ENCODE measurements at places on chromosomes 6 and 20. TPM values are rescaled to one million over a fixed set of nuclear protein-coding genes. Genes with fewer than 3 reads are reported as not detected.

DNA sequence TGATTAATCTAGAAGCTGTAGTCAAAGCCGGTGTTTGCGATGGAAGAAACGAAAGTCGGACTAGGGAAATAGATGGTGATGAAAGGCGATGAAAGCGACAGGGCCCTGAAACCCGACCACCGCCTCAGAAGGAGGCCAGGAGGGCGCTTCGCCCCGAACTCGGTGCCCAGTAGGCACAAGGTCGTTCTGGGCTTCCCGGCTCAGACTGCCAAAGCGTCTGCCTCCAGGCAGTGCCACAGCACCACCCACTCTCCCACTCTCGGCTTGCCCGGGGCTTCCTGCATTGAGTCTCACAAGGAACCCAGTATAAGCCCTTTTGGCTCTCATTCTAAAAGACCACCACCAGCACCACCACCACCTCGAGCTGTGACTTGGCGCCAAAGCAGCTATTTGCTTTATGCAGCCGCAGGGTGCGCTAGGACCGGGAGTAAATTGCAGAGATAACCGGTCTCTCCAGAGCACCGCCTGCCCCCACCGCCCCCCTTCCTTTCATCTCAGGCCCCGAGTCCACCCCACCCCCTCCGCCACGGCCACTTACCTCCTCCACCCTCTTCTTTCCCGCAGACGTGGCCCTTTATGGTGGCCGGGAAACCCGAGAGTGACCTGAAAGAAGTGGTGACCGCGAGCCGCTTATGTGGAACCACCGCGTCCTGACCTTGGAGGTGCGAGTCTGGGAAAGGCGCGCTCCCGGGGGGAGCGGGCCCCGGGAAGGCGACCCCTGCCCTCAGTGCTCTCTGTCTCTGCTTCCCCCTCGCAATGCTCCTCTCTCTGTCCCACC lies 2.4 kb downstream of the TCF21 start:
- DNase-seq: peak; percentile 16

GRCh38 chr6:48048451-48049146 lies 62.4 kb downstream of the PTCHD4 start:
- DNase-seq: peak; percentile 7

DNA sequence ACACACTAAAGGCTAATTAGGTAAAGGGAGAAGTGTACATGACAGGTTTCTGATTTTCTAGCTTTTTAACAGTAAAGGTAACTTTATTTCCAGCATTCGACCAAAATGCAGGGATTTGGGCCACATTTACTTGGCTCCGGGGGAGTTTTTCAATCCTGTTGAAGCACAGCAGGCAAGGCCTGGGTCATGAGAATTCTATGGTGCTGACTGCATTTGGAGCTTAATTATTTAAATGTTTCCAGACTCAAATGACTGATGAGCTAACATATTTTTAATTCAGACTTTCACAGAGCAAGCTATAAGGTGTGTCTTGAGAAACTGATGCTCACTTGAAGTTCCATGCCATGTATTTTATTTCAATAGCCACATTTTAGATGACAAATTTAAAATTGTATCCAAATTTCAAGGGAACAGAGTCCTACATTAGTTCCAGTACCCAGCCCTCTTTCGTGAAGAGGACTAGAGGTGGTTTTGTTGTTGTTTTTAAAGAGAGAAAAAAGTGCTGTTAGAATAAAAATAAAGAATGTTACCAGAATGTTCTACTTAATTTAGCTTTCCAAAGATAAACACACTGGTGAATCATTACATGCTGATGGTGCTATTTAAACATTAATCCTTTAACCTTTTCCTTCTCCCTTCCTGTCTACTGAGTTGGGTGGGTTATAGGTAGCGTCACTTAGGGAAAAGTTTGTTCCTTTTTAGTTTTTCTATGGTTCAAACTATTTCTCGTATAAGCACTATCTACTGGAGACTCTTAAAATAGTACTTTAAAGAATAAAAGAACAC lies 82.3 kb upstream of the PHACTR2 start:
- DNase-seq: no peak

DNA sequence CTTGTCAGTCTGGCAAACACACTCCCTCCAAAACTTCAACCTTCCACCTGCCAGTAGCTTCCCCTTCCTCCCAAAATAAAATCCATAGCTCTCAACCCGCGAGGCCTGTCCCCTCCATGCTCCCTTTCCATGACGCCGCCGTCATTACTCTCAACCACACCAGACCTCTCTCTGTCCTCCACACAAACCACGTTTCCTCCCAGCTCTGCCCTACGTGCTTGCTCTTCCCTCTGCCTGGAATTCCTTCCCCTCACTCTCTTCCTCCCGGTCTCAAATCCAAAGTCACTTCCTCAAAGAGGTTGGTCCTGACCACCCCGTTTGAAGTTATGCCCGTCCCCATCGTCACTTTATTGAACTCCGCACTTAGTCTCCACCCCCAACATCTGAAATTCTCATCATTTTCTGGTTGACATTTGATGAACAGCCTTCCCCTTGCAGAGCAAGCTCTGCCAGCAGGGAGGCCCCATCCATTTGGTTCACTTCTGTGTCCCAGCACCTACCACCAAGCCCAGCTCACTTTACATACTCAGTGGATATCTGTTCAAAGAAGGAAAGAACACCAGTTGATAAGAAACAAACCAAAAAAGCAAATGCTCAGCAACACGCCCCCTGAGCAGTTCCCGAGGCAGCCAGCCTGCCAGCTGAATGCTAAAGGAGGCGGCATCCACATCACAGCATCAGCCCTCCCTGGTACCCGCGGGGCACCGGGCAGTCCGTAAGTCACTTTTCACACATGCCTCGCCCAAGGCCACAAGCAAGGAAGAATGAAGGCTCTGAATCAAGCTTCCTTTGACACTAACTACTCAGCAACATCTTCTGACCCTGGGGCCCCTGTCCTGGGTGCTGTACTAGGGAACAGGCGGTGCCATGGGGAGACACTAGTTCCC lies 125.0 kb downstream of the NFATC2 start:
- peak; percentile 70 for DNase-seq

GRCh38 chr20:55515832-55516231 lies 489.5 kb downstream of the CBLN4 start:
- DNase-seq: no peak

DNA sequence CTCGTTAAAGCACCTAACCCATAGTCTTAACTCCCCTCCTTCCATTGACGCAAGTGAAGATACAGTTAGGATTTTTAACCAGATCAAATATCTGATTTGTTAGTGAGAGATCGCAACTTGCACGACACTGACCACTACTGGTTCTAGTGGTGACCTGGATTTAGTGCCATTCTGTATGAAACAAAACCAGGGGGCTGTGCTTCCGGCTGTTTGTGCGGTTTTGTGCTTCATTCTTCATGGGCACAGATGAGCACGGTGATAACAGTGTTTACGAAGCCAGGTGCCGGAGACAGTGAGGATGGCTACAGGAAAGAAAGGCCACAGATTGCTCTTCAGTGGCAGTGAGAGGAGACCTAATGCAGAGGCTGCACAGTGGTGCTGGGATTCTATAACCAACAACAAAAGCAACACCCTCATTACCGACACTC lies 75.5 kb downstream of the NOL4L start:
- peak; percentile 24 for DNase-seq

PACSIN1 gene
- 1.2 TPM for polyA plus RNA-seq

- DNase-seq: no peak
Measured at GRCh38 chr6:36783603-36784375, 55.5 kb downstream of the CPNE5 start.

GRCh38 chr6:13495112-13495776 lies 7.8 kb upstream of the GFOD1 start:
- DNase-seq: no peak

DNA sequence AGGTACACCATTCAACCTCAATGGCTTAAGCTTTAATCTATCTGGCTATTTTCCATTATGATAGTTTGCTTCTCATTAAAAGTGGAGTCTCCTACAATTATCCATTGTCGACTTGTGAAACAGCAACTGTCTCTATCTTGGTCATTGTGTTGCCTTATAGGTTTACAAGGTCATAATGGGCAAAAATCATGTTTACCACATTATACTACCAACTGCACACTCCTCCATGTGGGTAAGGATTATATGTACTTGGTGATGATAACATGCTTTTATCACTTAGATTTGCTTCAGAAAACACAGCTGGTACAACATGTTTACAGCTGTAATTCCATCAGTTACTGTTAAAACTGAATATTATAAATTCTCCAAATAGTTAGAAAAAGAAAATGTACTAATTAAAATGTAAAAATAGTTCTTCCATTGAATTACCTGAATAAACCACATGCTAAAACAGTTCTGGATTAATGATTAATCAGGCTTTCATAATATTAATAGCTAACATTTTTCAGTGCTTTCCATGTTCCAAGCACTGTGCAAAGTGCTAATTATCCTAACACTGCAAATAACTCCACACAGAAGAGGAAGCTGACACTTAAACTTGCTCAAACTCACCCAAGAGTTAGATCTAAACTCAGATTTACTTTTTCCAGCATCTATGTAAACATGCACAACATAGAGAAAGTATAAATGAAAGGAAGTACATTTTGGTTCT lies 96.7 kb downstream of the OGFRL1 start:
- DNase-seq: no peak

GRCh38 chr6:78489874-78490273 lies 377.5 kb upstream of the IRAK1BP1 start:
- no peak for DNase-seq

DNA sequence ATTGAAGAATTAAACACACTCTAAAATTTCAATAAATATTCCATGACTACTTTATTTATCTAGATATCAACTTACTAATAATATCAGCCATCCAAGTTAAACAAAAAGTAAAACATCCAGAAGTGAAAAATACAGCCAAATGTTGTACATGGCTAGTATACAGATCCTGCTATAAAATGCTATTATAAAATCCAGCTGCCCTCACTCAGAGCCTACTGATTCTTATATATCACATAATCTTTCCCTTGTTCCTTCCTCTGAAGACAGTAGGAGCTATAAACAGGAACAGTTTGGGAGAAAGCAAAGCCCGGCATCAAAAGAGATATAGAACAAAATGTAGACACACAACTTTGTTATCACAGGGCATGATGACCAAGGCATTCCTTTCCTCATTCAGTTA lies 212.9 kb downstream of the PLCB4 start:
- no peak for DNase-seq

DNA sequence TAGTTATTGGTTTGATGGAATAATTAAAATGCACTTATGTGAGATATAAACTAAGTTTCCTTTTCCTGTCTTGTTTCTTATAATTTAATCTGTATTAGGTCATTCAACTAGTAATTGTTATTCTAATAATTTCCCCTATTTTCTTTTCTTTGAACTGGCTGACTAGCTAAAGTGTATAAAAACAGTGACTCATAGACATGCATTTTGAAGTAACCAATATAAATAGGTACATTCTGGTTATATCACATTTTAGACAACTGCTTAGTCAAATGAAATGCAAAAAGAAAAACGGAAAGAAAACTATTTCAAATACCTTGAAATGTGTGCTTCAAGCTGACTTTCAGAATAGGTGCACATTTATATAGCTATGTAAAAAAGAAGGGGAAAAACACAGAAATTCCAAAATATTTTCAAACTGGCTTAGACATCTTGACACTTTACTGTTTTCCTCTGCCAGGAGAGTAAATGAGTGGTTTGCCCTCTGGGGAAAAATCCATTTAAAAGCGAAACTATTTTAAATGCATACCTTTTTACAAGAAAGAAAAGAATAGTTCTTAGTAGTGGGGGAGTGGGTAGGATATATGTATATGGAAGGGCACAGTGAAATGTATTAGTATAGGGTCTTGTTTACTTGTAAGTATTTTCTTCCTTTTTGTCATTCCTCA lies 28.3 kb downstream of the KCNQ5 start:
- no peak for DNase-seq

DNA sequence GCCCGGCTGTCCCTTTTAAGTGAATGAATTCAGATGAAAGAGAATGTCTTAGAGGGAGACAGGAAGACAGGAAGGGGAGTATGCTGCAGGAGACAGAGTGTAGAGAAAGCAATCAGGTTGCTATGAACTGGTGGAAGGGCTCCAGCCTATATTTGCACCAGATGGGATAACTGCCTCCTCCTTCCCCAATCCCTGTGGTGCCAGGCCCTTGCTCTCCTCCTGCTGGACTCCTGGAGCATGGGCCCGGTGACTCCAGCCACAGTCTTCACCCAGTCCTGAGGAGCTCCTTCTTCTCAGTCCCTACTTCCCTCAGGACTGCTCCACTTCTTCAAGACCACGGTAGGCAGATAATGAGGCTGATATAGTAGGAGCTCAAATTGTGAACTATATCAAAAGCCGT lies 91.8 kb downstream of the TMEM200A start:
- DNase-seq: no peak

GRCh38 chr20:18360635-18361034 lies 72.3 kb downstream of the ZNF133 start:
- no peak for DNase-seq

GUCA1A gene
- not detected for polyA plus RNA-seq

HRH3 gene
- polyA plus RNA-seq: 1.5 TPM

MTHFD1L gene
- 30.0 TPM for polyA plus RNA-seq

- DNase-seq: peak; percentile 41
Measured at GRCh38 chr20:43331906-43332305, 125.8 kb upstream of the SRSF6 start.

KCNG1 gene
- polyA plus RNA-seq: 0.57 TPM

DNA sequence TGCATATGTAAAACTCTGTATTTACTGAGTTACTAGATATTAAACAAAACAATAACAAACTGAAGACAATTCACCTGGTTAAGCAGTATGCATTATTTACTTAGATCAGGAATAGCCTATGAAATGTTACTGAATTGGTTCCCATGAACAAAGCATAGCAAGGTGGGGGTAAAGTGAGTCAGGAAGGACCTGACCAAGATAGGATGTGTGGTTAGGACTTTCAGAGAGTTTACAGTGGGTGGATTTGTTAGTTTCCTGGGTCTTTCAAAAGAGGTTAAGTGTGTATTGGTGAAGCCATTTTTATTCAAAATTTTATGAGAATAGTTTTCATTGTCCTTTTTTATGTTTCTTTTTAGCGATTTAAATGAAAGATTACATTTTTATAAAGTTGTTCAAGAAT lies 32.9 kb downstream of the TBPL1 start:
- DNase-seq: no peak

GRCh38 chr6:160043784-160044183 lies 74.9 kb downstream of the IGF2R start:
- DNase-seq: no peak

- DNase-seq: no peak
Measured at GRCh38 chr6:106894978-106895702, 79.4 kb downstream of the CD24 start.

FOXP4 gene
- polyA plus RNA-seq: 12.6 TPM

GRCh38 chr6:48099713-48100587 lies 11.0 kb downstream of the PTCHD4 start:
- DNase-seq: no peak

GRCh38 chr6:63683071-63683603 lies 47.5 kb downstream of the PHF3 start:
- no peak for DNase-seq

NNAT gene
- polyA plus RNA-seq: 533 TPM

- DNase-seq: no peak
Measured at GRCh38 chr6:4369616-4370015, 234.2 kb upstream of the ECI2 start.
